Left lobe of liver (tissue), 2 donors: ENCODE measurements at places on chromosomes 3 and 15. TPM values are rescaled to one million over a fixed set of nuclear protein-coding genes. Genes with fewer than 3 reads are reported as not detected.
A peak's percentile ranks its signal among the peaks of the same experiment; 100 is the strongest.

LYZL4 gene
- not detected for total RNA-seq

CP gene
- total RNA-seq: 1,073 TPM

TMEM42 gene
- 9.7 TPM for total RNA-seq

GRCh38 chr3:38536671-38537070 lies 40.5 kb downstream of the EXOG start:
- no peak for DNase-seq

DNA sequence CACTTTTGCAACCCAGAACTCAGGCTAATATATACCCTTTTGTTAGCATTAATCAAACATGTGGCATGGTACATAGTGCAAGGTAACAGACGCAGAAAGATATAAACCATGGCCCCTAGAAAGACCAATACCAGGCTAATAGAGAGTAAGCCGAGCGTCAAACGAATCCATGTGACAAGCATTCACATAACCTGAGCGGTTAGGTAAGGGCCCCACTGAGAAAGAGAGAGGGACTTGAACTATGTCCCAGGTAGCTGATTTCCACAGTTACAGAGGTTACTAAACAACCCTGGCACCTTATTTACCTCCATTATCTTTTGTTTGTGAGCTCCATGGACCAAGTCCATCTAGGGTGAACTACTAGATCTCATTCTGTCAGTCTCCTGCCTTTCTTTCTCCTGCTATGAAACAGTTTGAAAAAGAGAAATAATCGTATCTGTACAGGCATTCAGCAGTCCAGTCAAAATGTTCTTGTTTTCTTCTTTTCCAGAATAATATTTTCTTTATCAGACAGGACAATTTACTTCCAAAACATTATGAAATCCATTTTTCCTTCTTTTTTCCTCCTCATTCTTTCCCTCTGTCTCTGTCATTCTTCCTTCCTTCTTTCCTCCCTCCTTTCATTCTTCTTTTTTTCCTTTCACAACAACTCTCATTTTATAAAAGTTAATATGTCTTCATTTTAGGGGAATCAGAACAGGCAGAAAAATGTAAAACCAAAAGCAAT lies 30.5 kb upstream of the TNFSF10 start:
- peak; percentile 74 for DNase-seq

- DNase-seq: no peak
Measured at GRCh38 chr3:162332344-162332743, 835.7 kb downstream of the OTOL1 start.

DNA sequence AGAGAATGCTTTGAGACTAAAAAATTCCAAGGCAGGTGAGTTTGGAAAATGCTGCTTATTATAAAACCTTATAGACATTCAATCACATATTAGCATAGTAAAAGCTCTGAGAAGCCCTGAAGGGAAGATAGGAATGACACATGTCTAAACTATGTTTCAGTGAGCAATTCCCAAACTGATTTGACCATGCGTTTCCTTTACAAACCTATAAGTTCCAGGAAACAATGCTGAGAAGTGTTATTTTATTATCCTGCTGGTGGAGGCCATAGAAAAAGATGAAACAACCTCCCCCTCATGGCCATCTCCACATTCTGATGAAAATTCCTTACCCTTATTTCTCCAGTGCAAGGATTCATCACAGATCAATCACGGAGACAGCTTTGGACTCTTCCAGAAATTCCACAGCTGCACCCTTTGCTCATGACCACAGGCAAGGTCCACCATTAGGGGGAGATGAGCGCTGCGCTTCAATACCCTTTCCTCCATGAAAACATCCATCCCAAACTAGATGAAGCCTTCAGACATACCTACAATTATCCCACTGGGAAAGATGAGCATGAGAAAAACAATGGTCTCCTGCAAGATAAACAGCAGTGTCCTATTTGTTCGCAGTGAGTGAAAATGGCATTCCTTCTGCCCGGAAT lies 372.1 kb downstream of the MAGI1 start:
- no peak for DNase-seq
